Astrocyte of the spinal cord (primary cell): ENCODE measurements at places on chromosomes 1 and 21.

- no peak for DNase-seq
Observed at GRCh38 chr1:227998374-227999055, 8.3 kb upstream of the WNT3A start.

DNA sequence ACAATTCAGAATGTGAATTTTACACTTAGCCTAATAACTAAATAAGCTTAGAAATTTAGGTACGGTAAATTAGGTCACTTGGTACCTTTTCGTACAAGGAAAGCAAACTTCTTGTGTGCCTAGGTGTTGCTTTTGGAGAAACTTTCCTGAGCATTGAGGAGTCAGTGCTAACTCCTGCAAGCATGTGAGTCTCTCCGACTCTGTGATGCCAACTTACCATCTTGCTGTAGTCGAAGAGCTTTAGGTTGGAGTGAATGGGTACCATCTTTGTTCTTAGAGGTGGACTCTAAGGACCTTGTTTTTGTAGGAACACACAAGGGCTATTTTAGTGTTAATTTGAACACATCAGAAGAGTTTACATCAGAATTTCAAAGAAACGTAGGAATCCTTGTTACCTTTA, 688.9 kb downstream of the USP25 start:
- DNase-seq: no peak

DNA sequence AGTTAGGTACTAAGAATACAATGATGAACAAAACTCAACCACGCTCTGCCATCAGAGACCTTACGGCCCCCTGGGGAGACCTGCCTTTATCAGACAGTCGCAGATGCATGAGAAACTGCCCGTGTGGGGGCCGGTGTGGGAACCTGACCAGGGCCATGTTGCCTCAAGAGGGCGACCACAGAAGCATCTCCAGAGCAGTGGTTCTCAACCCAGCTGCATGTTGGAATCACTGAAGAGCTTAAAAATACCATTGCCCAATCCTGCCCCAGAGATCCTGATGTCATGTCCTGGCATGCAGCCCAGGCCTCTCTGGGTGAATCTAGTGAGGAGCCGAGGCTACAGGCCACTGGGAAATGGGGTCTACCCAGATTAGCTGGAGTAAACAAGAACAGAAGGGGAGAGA, 108.7 kb downstream of the PRDM2 start:
- DNase-seq: no peak

DNA sequence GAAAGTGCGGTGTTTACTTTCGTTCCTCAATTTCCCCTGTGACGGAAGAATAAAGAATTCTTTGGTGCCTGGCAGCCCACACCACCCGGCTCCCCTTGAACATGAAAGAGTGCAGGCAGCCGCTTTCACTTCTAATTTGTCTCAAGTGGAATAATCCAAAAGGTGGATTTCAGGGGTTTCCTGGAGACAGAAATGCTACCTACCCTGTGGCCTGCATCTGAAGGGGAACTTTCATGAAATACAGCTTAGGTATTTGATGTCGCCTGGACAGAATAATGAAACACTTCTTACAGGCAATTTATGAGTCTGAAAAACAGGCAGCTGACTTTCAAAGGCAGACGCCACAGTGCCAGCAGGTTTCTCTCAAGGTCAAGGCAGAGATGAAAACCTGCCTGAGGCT, 169.5 kb upstream of the USP24 start:
- DNase-seq: no peak

GRCh38 chr1:1246577-1247340, at the start of gene C1QTNF12:
TSS of gene C1QTNF12 (minus strand) at chr1:1246722. CDS start at chr1:1246690, 32 bp downstream.
- no peak for DNase-seq

DNA sequence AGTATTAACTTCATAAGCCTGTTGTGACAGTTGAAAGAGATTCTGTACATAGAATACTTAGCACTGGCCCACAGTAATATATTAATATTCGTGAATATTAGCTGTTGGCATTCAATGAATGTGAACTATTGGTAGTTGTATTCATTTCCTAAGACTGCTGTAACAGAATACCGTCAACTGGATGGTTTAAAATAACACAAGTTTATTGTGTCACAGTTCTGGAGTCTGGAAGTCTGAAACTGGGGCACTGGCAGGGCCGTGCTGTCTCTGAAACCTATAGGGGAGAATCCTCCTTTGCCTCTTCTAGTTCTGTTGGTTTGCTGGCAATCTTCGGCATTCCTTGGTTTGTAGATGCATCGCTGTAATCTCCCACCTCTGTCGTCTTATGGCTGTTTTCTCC, 47.5 kb downstream of the OLFML3 start:
- peak; percentile 47 for DNase-seq

DNA sequence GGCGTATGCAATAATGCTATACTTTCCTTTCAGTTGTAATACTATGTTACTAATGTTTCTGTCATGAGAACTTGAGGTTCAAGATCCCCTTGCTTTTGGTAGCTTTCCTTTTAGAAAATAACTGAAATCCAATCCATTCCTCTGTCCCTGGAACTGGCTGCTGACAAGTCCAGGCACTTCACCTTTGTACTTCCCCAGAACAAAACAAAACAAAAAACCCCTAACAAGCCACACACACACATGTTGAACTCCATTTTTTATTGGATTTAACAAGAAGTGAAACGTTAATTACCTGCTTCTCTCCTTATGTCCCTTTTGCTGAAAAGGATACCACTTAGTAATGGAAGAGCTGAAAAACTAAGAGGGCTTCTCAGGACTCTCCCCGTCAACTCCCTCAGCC, 26.1 kb upstream of the SDC3 start:
- DNase-seq: no peak

GRCh38 chr1:145979746-145980456, 15.4 kb downstream of the POLR3GL start:
- no peak for DNase-seq

DNA sequence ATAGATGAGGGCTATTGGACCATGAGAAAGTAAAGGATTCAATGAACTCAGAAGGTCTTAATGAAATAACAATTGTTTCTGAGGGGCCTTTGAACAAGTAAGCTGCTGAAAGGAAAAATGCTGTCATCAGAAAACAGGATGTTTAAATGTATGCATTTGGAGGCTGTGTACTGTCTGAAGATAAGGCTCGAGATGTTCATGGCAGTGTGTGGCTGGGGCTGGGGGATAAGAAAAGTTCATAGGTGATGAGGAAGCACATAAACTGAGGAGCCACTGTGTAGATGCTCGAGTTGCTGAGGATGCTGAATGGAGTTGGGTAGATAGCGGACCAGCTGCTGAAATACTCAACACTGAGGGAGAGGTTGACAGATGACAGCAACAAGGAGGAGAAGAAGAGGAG, 17.8 kb downstream of the THEM4 start:
- no peak for DNase-seq

GRCh38 chr1:113416496-113416895, 26.2 kb downstream of the MAGI3 start:
- DNase-seq: no peak

DNA sequence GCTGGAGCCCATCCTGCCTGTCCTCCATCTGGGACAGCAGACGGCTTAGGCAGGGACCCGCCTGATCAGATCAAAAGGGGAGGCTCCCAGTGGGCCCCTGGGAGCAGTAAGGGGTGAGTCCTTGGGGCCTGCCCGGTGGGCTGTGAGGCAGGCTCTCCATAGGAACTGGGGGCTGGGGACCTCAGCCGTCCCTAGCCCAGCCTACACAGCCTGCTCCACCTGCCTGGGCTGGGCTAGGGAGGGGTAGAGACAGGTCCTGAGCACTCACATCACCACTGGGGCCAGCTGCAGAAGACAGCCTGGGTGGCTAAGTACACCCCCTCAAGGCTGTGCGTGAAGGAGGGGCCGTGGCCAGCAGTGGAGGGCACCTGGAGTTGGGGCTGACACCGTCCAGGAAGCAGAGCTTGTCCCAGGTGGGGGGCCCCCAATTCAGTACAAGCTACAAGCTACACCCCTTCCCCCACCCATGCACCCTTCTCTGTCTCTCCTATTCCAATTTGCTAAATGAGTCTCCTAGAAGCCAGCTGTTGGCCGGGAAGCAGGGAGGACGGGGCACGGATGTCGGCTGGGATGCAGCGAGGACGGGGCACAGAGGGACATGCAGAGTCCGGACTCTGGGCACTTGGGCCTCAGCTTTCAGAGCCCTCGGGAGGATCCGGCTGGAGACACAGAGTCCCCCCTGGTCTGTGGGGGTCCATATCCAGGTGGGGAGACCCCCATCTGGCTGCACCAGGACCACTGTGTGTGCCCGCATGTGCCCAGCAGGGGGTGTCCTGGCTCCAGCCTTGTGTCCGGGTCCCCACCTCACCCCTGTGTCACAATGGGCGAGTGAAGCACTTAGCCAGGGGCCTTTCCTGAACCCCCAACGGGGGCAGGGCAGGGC, 1.7 kb downstream of the ISG15 start:
- no peak for DNase-seq

DNA sequence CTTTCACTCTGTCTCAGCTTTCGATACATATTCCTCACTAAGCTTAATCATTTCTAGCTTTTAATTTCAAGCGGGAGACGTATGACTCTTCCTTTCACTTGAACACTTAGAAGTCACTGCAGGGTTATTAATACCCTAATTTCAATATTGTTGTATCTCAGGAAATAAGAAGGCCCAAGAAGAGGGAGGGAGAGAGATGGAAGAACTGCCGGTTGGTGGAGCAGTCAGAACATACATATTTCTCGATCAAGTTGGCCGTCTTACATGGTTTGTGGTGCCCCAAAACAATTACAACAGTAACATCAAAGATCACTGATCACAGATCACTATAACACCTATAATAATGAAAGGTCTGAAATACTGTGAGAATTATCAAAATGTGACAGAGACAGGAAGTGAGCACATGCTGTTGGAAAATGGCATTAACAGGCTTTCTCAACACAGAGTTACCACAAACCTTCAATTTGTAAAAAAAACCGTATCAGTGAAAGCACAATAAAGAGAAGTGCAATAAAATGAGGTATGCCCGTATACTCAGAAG, 145.4 kb upstream of the HP1BP3 start:
- DNase-seq: no peak

- no peak for DNase-seq
Observed at GRCh38 chr1:205046870-205047269, 3.9 kb downstream of the CNTN2 start.

GRCh38 chr1:43584204-43584603, 53.5 kb downstream of the PTPRF start:
- no peak for DNase-seq

DNA sequence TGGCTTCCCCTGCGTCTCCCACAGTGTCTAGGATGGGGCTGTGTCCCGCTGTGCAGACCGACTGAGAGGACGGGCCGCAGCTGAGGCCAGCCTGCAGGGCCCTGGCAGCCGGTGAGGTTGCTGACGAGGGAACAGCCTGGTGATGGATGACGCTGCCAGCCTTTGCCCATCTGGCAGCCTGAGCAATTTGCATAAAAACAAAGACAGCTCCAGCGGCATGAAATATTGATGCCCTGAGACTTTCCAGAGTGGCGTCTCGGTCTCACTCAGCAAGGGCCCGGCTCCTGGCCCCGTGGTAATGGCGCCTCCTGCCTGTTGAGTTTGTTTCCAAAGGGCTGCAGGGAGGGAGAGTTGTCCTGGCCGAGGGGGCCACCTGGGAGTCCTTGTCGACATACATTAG, 19.1 kb upstream of the KCNA10 start:
- no peak for DNase-seq

GRCh38 chr1:100875228-100875627, 19.4 kb downstream of the EXTL2 start:
- DNase-seq: no peak
